Brain pericyte (primary cell): ENCODE measurements at places on chromosomes 1 and 21.

- DNase-seq, result no peak
These were observed 145.7 kb upstream of the BARHL2 start for GRCh38 chr1:90862782-90863181.

- no peak for DNase-seq
These were observed 7.3 kb upstream of the DISC1 start for GRCh38 chr1:231619257-231619634.

DNA sequence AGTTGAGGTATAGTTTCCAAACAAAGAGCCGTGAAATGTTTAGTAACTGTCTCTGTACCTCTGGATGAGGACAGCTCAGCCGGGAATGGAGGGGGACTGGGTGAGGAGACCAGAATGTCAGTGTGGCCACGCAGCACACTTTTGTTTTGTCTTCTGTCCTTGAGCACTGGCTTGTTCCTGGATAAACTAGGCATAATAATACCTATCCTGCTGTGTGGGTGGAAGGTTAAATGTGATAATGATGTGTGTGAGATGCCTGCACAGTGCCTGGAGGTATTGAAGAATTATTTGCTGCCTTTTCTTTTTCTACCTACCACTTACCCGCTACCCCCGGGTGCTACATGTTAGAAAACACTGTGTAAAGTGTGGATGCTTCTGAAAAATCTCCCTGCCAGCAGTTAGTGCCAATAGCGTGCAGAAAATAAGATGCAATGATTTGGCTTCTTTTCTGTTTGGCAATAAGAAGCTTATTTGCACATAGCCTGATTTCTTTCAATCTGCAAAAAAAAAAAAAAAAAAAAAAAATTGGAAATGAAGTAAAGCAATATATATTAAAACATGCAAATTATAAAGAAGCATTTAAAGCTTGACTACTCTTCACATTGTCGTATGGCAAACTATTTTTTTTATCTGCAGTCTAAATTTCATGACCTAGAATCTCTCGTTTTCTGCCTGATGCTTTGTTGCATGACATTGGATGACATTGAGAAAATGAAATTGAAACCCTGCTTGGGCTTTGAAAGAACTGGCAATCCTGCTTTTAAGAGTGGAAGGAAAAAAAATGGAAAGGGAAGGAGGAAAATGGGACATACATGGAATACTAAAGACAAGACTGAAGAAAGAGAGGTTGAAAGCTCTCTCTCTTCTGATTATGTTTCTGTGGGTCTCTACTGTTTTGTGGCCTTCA, 89.5 kb downstream of the DISC1 start:
- DNase-seq, result no peak

GRCh38 chr1:179953974-179954492, 577 bp upstream of the CEP350 start:
- no peak for DNase-seq

GRCh38 chr1:234602334-234603220, 7.4 kb downstream of the IRF2BP2 start:
- DNase-seq, result no peak

- no peak for DNase-seq
These were observed 33.2 kb upstream of the FAM163A start for GRCh38 chr1:179709841-179710329.

- no peak for DNase-seq
These were observed 255.0 kb upstream of the SNX7 start for GRCh38 chr1:98406352-98407088.

- no peak for DNase-seq
These were observed 21.1 kb upstream of the LAMC2 start for GRCh38 chr1:183164963-183165362.

DNA sequence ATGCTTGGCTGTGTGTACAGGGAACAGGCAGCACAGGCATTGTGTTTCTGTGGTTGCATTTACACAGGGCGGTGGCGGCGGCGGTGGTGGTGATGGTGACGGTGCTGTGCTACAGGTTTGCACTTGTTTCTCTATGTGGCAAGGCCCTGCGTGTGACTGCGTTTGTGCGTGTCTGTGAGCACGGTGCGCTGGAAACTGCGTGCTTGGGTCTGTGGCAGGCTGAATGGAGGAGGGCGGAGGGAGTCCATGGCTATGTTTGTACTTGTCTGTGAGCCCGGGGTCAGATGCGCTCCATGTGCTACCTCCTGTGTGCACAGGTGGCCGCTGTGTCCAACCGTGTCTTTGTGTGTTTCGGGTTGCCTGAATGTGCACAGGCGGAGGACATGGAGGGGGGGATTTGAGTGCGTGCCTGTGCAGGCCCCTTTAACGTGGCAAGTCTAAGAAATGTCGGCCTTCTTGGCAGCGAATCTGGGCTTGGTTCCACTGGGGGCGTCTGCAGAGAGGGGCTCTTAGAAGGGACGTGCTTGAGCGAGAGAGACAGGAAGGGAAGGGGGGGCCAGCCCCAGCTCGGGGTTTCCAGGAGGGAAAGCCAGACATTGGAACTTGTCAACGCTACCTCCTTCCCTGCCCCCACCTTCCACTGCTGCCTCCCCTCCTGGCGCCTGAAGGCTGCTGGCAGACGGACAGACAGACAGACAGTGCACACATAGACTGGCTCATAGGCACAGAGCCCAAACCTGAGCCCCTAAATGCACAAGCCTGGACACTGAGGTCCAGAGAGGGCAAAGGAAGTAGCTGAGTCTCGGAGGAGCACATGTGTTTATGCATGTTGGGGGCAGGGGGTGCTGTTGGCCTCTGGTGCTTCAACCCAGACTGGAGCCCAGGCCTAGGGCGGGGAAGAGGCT, 32.7 kb upstream of the WASF2 start:
- DNase-seq, result no peak

GRCh38 chr1:108801101-108801500, 54.6 kb downstream of the STXBP3 start:
- DNase-seq, result no peak

- DNase-seq, result no peak
These were observed 132.0 kb downstream of the GALNT2 start for GRCh38 chr1:230199034-230199433.
